ENCODE measurements at places on chromosomes 16 and 17.

DNA sequence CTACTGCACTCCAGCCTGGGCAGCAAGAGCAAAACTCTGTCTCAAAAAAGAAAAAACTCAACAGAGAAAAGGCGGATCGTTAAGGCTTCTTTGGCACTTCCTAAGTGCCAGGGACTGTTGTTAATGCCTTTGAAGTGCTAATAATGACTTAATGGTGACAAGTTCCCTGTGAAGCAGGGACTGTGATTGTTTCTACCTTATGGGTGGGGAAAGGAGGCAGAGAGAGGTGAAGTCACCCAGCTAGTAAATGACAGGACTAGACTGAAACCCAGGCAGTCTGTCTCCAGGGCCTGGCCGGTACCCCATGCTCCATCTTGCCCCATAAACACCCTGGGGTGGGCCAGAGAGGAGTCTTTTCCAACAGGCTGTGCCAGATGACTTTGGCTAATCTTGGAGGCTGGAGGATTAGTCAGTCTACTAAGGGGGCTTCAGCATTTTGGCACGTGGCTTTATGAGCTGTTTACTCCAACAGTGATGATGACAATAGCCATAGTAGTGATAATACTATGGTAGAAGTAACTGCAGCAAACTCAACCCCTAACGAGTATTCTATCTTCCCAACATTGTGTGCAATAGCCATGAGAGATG is 26.9 kb downstream of the ABCC1 start:
- DNase-seq = no peak

GRCh38 chr17:49548051-49548505 is 27.6 kb upstream of the NXPH3 start:
- no peak for DNase-seq

- no peak for DNase-seq
These were observed 426.4 kb downstream of the CA10 start for GRCh38 chr17:51731941-51732722.

DNA sequence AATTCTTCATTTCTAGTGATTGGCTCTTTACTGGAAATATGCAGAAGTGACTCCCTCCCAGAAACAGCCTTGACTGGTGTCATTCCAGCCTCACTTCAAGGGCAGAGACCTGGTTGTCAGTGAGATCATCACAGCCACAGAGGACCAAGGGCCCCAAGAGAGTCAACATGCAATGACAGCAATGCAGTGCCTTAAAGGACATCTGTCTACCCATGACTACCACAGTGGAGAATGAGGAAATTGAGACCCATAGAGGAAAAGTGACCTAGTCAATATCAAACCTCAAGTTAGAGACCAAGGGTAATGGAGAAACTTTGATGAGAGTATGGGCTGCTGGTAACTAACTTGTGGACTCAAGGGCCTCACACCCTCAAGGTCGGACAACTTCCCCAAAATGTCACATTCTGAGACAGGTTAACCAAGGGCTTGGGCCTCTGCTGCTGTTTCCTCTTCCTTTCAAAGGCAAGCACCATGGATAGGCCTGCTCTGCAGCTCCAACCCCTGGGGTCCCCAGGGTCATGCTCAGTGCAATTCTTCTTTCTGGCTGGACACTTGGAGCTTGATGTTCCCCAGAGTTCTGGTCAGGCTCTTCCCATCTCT is 11.3 kb downstream of the NOG start:
- no peak for DNase-seq

GRCh38 chr17:77647531-77647930 is 311.0 kb upstream of the TNRC6C start:
- DNase-seq = no peak

DNA sequence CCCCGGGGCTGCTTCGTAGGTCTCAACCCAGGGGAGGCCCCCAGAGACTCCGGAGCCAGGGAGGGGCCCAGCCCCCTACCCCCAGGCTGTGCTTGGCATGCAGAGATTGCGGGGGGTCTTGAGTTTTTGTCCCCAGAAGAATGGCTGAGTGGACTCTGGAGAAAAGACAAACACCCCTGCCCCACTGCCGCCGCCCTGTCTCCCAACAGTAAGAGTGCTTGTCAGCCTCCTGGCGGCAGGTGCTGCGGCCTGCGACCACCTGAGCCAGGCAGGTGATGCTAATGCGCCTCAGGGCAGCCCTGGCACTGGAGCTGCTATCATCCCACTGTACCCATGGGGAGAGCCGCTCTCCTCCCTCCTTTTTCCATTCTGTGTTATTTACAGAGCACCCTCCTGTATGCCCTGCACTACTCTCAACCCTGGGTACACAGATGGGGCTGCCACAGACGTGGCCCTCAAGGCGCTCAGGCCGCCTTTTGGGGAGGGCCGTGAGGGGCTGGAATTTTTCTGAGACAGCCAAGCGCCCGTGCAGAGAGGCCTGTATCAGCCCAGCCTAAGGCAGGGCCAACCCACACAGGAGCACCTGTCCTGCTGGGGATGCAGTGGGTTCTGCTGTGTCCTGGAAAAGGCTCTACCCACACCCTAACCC is 2.6 kb upstream of the IL17C start:
- DNase-seq = no peak

DNA sequence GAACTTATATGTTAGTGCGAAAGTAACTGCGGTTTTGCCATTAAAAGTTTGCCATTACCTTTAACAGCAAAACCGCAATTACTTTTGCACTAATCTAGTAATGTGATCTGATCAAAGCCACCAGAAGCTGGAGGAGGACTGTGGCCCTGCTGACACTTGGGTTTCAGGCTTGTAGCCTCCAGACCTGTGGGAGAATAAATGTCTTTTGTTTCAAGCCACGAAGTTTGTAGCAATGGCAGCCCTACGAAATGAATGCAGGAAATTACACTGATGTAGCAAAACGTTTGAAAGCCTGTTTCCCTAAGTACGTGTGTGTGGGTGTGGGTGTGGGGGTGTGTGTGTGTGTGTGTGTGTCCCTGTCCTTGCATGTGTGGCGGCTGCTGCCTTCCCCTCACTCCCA is 66.6 kb downstream of the WSB1 start:
- DNase-seq = no peak

GRCh38 chr16:31474173-31474714 is 2.3 kb downstream of the TGFB1I1 start:
- no peak for DNase-seq

GRCh38 chr16:89392881-89393737 is 97.3 kb downstream of the ANKRD11 start:
- no peak for DNase-seq

DNA sequence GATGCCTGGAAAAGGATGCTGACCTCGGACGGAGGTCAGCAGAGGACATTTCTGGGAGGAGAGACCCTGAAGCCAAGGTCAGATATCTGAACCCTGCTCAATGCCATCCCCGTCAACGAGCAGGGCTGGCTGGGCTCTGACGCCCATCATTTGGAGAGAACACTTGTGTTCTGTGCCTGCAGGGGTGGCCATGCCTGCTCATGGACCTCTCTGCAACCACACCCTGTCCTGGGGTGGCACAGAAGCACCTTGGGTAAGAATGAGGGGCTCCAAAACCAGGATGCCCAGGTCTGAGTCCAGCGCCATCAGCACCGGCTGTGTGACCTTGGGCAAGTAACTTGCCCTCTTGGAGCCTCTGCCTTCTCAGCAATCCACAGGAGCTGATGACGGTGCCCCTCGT is 293.7 kb upstream of the FOXF1 start:
- no peak for DNase-seq

DNA sequence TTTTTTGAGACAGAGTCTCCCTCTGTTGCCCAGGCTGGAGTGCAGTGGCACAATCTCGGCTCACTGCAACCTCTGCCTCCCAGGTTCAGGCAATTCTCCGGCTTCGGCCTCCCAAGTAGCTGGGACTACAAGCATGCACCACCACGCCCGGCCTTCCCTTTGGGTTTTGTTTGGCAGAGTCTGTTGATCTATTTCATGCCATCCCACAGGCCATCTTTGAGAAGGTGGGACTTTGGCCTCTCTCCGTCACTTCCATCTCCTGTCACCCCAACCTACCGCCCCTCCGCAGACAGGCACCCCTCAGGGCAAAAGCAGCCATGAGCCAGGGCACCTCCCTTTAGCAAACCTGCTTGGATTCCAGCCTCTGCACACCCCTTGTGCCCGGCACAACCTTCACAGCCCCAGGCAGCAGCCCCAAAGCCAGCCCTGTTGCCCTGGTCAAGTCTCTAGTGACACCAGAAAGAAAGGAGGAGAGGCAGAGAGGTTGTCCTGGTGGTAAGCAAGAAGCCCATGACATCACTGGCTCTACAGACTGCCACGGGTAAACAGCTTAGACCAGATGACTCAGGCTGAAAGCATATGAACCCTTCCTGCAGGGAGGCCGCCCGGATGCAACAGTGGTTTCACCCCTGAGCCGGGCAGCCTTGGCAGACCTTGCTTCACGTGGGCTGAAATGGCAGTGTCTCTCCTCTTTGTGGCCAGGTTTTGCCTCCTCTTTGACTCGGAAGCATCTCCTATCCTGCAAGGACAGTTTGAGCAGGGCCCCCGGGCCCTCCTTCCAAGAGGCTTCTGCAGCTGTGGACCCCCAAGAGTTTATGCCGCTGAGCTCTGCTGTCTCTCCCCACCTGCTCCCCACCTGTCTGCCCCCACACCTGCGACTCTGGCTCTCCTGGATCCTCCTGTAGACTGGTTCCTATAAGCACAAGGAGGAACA is 8.1 kb upstream of the TIMP2 start:
- DNase-seq = no peak

- no peak for DNase-seq
These were observed 8.0 kb upstream of the MYH2 start for GRCh38 chr17:10557422-10557821.

GRCh38 chr17:80843741-80844156 is 147.9 kb upstream of the CHMP6 start:
- no peak for DNase-seq

DNA sequence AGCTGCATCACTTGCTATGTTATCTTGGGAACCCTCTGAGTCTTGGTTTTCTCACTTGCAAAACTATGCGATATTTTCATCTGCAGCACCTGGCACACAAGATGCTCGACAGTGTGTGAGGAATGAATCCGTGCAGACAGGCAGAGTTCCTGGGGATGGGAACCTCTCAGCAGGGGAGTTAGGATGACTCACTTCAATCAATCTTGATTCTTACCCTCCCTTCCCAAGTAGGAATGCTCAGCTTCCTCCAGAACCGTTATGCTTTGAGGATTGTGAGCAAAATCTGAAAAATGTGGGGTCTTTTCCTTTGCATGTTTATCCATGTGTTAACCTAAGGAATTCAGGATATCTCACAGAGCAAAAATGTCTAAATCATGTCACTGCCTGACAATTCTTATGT is 68.9 kb upstream of the HNF1B start:
- DNase-seq = no peak

- no peak for DNase-seq
These were observed 5.0 kb upstream of the DNASE1L2 start for GRCh38 chr16:2231016-2231931.

DNA sequence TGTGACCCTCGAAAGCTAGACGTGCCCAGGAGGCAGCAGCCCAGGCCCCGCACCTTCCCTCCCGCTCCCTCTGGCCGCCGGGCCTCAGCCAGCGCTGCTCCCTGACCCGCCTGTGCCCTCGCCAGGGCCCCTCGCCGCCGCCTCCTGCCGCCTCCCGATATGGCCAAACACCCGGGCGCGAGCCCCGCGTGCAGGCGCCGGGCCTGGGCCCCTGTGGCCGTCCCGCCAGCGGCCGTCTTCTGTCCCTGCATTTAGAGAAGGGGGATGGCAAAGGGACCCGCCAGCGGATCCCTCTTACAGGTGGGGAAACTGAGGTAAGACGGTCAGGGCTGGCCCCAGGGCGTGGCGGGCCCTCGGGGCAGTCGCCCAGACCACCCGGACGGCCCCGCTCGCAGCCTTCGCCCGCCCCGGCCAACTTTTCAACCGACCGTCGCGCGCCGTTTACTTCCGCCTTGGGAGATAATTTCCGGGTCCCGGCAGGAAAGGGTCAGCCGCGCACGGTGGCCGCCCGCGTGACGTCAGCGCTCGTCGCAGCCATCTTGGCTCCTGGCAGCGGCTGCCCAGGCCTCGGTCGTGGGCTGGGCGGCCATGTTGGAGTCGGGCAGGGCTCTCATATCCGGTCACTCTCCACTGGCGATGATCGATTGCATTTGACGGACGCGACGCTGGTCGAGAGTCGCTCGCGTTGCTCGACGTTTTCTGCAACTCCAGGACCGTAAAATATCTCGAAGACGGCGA is 7.0 kb upstream of the GNG13 start:
- DNase-seq = peak; percentile 86

- DNase-seq = no peak
These were observed 622 bp upstream of the CCL16 start for GRCh38 chr17:35981908-35982330.

GRCh38 chr17:13475574-13476223 is 126.0 kb downstream of the HS3ST3A1 start:
- DNase-seq = no peak

GRCh38 chr17:82213251-82214011 is 789 bp upstream of the CCDC57 start:
- DNase-seq = no peak

GRCh38 chr16:88613-89012 is 10.6 kb downstream of the MPG start:
- no peak for DNase-seq

Data from globus pallidus (tissue), 1 donor.